HepG2 (cell line): ENCODE measurements at places on chromosomes 1 and 21.

GRCh38 chr1:181445436-181445835, 37.9 kb upstream of the CACNA1E start:
- H3K27ac ChIP-seq = no peak overlapping the region
- H3K4me1 ChIP-seq = no peaks in the 10 kb centered on the region
- H3K27me3 ChIP-seq = no peaks in the 10 kb centered on the region
- DNase-seq = no peak

DNA sequence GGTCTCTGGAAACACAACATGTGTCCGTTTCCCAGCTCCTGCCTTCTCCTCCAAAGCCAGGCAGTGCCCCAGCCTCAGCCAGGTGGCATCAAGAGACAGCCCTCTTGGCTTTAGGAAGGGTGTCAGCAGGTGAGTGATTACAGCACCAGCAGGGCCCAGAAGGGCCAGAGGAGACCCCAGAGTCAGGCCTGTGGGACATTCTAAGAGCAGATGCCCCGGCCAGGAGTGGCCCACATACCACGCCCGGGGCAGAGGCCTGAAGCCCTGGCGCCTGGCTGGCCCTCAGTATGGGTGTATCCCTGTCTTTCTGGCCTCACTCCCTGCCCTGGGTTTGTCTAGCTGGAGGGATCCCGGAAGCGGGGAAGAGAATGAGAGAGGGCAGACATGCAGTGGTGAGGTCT, 109.2 kb downstream of the CASZ1 start:
- H3K27me3 ChIP-seq = no peaks in the 10 kb centered on the region; the same call in 1 of the 2 replicates
- H3K27ac ChIP-seq = peak overlapping the region; percentile 90

DNA sequence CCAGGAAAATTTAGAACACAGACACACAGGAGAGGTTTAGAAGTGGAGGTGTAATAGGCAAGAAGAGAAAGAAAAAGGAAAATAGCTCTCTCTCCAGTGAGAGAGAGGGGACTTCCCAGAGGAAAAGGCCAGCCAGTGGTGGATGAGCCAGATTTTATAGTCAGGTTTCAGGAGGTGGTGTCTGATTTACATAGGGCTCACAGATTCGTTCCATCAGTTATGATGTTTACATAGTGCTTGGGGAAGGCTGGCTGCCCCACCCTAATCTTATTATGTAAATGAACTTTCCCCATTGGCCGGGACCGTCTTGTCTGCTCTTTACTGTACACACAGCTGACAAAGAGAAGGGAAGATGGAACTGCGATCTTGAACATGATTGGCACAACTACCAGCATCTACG, 797.3 kb downstream of the PLA2G4A start:
- no peak overlapping the region for H3K27ac ChIP-seq
- H3K27me3 ChIP-seq = no peaks in the 10 kb centered on the region
- no peak overlapping the region for H3K4me3 ChIP-seq
- DNase-seq = no peak
- H3K36me3 ChIP-seq = no peaks in the 10 kb centered on the region

DNA sequence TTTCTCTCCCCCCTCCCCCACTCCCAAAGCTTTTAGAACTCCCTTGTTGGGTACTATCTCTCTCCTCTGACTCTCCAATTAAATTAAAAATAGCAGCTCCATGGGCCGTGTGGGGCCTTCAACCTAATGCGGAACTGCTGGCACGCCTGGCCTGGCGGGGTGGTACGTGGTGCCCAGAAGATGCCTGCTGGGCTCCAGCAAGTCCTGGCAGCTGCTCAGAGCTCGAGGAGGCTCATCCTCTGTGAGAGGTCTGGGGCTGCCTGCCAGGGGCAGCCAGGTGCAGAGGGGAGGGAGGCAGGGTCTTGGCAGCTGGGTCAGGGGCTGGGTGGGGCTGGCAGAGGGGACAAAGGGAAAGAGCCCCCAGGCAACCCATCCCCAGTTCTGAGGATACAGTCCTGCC, 74.4 kb downstream of the ACTL8 start:
- DNase-seq = no peak
- no peaks in the 10 kb centered on the region for H3K4me1 ChIP-seq
- H3K27ac ChIP-seq = no peak overlapping the region
- no peaks in the 10 kb centered on the region for H3K36me3 ChIP-seq
- H3K4me3 ChIP-seq = no peak overlapping the region

DNA sequence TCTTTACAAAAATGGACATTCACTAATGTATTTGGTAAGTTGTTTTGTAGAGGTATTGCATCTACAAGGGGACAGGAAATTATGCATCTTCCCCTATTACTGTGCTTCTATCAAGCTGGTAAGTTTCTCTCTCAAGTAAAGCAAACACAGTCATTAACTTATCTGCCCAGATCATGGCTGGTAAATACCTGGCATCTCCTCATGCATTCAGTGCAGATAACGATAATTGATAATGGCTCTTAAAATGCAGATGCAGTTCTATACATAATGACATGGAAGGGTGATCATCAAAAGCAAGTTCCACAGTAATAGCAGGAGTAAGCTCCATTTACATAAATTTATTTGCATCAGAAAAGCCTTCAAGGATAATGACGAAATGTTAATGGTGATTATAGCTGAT, 122.4 kb downstream of the SIPA1L2 start:
- H3K27ac ChIP-seq = no peak overlapping the region
- H3K27me3 ChIP-seq = no peaks in the 10 kb centered on the region; the same call in 1 of the 2 replicates
- no peaks in the 10 kb centered on the region for H3K36me3 ChIP-seq
- no peak for DNase-seq
- no peaks in the 10 kb centered on the region for H3K4me1 ChIP-seq
- H3K4me3 ChIP-seq = no peak overlapping the region

GRCh38 chr21:36235058-36235582, 78.5 kb downstream of the DOP1B start:
- no peak overlapping the region for H3K27ac ChIP-seq
- peaks cover 4% of the 10 kb centered on the region; the same call in 1 of the 3 replicates for H3K36me3 ChIP-seq
- no peaks in the 10 kb centered on the region for H3K27me3 ChIP-seq
- H3K4me1 ChIP-seq = peaks cover 27% of the 10 kb centered on the region

GRCh38 chr1:228079601-228080263, 2.8 kb upstream of the ARF1 start:
- H3K4me3 ChIP-seq = no peak overlapping the region
- no peak for DNase-seq
- H3K36me3 ChIP-seq = no peaks in the 10 kb centered on the region
- peaks cover 16% of the 10 kb centered on the region; the same call in 2 of the 3 replicates for H3K27me3 ChIP-seq

DNA sequence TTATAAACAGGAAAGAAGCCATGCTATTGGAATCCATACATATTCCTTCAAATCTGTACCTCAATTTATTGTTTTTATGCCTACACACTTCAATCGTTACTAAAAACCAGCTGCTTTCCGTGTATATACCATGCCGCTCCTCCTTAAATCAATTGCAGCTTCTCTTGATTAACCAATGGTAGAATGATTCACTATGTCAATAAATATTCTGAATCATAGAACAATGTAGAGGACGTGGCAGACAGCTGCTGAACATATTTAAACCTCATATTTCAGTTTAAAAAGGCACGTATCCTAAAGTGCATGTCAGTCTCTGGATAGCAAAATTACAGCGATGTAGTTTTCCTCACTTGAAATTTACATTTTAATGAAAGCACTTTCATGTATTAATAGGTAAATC, 100.4 kb downstream of the MRPL39 start:
- H3K4me1 ChIP-seq = no peaks in the 10 kb centered on the region
- H3K4me3 ChIP-seq = no peak overlapping the region
- H3K36me3 ChIP-seq = no peaks in the 10 kb centered on the region
- H3K27ac ChIP-seq = no peak overlapping the region
- H3K27me3 ChIP-seq = no peaks in the 10 kb centered on the region

DNA sequence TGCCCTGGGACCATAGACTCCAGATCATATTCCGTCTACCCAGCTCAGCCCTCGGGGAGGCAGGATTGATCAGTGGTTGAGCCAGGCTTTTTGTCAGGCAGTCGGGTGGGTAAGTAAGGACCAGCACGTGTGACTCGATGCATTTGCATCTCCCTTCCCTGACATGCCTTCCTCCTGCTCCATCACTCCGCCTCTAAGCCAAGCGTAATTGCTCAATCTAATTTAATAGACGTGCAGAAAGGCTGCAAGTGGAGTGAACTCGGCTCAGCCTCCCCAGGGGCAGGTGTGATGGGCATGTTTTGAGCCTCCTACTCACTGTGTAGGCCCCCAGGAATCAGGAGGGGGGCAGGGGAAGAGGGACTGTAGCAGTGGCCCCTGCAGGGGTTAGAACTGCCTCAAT, 34.6 kb upstream of the GRIK3 start:
- H3K36me3 ChIP-seq = no peaks in the 10 kb centered on the region
- H3K27me3 ChIP-seq = no peaks in the 10 kb centered on the region
- no peak overlapping the region for H3K27ac ChIP-seq
- DNase-seq = no peak

- H3K27me3 ChIP-seq = no peaks in the 10 kb centered on the region
- H3K4me3 ChIP-seq = no peak overlapping the region
- no peak overlapping the region for H3K27ac ChIP-seq
Measured at GRCh38 chr1:229287267-229287666, 16.4 kb downstream of the RAB4A start.

GRCh38 chr1:10888291-10888690, 91.8 kb upstream of the CASZ1 start:
- no peak overlapping the region for H3K4me3 ChIP-seq
- no peaks in the 10 kb centered on the region for H3K36me3 ChIP-seq
- H3K27ac ChIP-seq = no peak overlapping the region
- H3K4me1 ChIP-seq = no peaks in the 10 kb centered on the region
- H3K27me3 ChIP-seq = peaks cover 15% of the 10 kb centered on the region; the same call in 1 of the 3 replicates
